Renal cortical epithelial cell (primary cell): ENCODE measurements at places on chromosomes 12 and 14.

DNA sequence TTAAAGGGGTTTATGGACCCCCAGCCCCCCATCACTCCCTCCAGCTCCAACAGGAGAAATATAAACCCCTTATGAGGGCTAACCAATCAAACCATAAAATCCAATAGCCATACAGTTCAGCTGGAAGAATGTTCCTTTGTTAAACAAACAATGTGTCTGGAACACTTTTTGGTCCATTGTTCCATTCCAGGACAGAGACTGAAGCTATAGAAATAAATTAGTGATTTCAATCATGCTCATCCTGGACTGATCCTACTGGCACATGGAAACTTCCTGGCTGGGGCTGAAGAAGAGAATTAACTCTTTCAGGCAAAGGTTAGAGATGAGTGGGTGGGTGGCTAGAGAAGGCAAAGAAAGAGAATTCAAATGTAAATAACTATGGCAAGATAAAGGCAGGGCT is 63.4 kb downstream of the ANO2 start:
- DNase-seq, result no peak

- no peak for DNase-seq
These were observed 3.2 kb upstream of the NECAP1 start for GRCh38 chr12:8078916-8079315.

DNA sequence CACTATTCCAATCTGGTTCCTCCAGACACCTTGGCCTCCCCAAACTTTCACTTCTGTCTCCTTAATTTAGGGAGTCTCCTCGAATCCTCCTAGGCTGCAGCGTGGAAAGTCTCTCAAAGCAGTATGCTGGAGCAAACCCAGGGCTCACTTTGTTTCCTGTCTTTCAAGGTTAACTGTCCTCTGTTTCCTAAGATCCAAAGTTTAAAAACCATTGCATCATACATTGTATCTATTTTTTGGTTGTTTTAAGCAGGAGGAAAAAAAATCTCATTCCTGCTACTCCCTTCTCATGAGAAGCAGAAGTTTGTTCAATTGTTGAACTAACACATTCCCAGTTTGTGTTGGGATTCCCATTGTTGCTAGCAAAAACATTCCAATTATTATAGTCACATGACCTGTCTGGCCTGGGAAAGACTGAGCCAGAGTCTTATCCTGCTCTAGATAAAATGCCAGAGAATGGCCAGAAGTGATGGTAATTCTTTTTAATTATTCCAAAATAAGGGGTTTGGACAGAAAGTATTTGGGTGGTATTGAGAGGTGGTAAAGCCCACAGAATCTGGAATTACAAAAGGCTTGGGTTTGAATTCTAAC is 67.3 kb downstream of the HSPB8 start:
- no peak for DNase-seq

DNA sequence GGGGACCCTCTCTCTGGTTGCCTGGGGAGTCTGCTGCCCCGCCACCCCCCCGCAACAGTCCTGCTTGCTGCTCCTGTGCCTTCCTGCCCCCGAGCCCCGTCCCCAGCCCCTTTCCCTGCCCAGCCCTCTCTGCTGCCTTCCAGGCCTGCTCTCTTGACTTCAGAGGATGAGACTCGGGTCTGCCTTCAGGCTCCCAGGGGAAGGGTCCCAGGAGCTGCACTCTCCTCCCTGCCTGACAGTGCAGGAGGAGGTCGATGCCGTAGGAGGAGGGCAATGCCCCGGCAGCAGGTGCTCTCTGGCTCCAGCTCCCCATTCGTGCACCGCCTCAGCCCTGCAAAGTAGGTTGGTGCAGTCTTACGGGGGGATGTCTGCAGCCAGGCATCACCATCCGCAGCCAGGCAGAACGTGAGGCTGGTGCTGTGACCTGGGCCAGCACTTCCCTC is 185.1 kb upstream of the C14orf180 start:
- no peak for DNase-seq

- no peak for DNase-seq
These were observed 15.3 kb downstream of the RBM19 start for GRCh38 chr12:113950873-113951272.

DNA sequence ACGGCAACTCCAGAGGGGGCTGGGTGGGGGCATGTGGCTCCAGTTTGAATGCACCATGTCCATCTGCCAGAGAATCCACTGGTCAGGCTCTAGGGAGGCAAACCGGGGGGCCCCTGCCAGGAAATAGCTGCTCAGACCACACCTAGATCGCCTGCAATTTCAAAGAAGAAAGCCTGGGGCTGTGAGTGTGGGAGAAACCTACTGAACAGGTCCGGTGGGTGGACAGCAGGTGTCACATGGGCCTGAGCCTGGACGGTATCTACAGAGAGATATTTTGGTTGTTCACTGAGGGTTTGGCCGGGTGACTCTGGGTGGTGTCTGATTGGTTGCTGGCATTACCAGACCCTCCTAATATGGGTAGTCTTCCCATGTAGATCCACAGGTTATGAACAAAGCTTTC is 32.0 kb downstream of the DAO start:
- peak; percentile 7 for DNase-seq

- DNase-seq, result peak; percentile 32
These were observed 68.6 kb upstream of the USP15 start for GRCh38 chr12:62191491-62192179.
